ENCODE measurements at places on chromosomes 2 and 18.

DNA sequence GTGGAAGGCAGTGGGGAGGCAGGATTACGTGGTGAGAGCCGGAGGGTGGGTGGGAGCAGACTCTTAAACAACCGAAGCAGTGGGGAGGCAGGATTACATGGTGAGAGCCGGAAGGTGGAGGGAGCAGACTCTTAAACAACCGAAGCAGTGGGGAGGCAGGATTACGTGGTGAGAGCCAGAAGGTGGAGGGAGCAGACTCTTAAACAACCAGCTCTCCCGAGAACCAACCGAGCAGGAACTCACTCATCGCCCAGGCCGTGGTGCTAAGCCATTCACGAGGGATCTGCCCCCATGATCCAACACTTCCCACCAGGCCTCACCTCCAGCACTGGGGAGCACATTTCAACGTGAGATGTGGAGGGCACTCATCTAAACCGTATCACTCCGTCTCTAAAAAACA lies 87.7 kb downstream of the RTP5 start:
- DNase-seq = no peak

DNA sequence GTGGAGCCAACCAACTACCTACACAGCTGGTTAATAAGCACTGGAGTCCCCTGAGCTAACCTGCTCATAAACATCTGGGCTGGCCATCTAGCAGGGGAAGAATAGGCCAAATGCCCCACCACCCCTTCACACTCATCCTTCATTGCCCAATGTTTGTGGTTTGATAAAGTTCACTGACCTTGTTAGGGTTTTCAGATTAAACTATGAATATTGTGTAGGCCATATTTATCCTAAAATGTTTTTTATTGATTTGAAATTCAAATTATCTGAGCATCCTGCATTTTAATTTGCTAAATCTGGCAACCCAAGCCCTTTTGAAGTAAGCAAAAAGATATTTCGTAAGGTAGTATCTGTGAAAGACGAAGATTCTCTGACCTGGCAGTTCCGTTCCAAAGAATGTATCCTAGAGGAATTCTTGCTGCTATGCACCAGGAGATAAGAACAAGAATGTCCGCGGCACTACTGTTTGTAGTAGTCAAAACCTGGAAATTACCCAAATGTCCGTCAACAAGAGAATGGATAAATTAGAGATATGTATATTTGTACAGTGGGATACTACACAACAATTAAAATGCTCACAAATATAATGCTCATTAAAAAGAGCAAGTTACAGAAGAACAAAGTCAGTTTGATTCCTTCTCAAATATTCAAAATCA lies 5.8 kb upstream of the TLK1 start:
- DNase-seq = no peak

GRCh38 chr2:96241900-96242611 lies 23.7 kb downstream of the TMEM127 start:
- no peak for DNase-seq

DNA sequence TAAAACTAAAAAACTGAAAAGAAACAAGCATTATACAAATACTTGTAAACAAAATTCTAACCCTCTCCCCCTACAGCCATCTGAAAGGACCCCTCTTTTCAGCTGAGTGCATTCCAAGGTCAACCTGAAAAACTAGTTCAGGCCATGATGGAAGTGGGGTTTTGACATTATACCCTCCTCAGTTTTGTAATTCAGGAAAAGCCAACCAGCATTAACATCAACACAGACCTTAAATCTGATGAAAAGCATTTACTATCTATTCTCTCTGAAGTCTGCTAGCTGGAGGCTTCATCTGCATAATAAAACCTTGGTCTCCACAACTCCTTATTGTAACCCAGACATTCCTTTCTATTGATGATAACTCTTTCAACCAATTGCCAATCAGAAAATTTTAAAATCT lies 302.2 kb downstream of the CNTNAP5 start:
- DNase-seq = no peak

DNA sequence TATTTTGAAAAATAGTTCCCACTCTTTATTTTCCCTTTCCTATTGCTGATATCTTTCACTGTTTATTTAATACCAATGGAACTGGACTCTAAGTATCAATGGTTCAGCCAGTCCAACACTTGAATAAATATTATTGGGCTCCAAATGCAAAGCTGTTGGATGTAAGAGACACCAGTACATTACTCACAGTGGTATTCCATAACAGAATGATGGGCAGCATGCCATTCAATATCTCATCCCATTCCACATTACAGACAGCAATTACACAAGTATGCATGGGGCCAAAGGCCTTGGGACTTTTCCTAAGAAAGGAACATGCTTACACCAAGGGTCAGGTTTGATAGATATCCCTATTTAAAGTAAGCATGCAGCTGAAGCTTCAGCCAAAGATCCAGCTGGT lies 231.9 kb downstream of the RND3 start:
- no peak for DNase-seq

GRCh38 chr2:172375251-172375650 lies 52.1 kb upstream of the ITGA6 start:
- no peak for DNase-seq

DNA sequence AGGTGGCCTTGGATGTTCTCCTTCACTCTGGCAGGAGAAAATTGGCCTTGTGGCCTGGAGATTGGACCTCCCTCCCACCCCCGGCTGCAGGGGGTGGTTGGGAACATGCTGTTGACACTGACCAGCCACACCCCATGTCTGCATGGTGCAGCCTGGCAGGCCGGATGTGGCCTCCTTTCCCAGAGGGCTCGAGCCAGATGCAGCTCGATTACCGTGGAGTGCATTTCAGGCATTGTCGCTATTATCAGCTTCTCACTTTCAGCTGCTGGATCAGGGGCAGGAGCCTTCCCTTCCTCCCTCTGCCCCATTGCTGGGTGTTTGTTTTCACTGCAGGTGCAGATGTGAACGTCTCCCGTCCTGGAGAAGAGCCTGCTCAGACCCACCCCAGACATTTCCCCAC lies 211.0 kb upstream of the SIX2 start:
- DNase-seq = no peak

DNA sequence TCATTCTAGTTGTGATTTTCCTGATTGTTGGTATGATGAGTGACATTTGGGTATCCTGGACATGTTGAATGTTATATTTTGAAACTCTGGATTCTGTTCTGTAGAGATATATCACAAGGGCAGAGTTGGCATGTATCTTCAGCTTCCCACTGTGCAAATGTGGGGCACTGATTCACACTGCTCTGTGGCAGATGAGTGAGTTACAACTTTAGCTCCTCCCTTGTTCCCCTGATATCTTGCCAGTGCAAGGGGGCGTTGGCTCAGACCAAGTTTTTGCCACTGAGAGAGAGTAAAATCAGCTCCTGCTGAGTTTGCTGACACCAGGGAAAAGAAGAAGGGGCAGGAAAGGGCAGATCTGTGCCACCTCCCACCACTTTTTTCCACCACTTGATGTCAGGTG lies 199.6 kb upstream of the MMADHC start:
- DNase-seq = no peak

GRCh38 chr2:222305516-222306392 lies 7.0 kb upstream of the PAX3 start:
- no peak for DNase-seq

DNA sequence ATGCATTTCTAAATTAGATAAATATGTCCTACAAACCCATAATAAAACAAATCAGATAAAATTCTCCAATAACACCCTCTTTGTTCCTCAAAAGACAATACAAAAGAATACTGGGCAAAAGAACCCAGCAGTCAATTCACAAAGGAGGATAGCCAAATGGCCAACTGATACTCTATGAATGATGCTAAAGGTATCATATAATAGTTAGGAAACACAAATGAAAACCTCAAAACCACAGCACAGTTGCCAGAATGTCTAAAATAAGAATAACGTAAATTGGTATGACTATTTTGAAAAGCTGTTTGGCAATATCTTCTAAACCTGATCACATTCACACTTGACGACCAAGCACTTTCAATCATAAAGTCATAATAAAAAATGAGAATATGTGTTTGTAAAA lies 315.4 kb downstream of the CDH7 start:
- no peak for DNase-seq

GRCh38 chr2:7952046-7952745 lies 729.7 kb upstream of the ID2 start:
- no peak for DNase-seq

DNA sequence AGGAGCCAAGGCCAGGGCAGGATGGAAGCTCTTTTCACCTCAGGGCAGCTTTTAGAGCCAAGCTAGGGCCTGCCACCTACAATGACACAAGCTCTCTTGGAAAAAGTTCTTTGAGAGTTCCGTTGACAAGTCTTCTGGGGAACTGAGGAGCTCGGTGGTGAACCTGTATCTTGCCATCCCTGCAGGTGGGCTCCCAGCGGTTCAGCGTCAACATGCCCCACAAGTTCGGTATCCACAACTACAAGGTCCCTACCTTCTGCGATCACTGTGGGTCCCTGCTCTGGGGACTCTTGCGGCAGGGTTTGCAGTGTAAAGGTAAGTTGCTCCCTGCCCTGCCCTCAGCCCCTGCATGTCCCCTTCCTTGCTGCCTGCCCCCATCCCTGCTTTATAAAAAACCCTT lies 312.8 kb upstream of the EPAS1 start:
- no peak for DNase-seq

- no peak for DNase-seq
Observed at GRCh38 chr2:230660294-230661060, 52.2 kb upstream of the CAB39 start.
